Stimulated activated CD8-positive, alpha-beta memory T cell treated with anti-CD3 and anti-CD28 coated beads, Interleukin-2, amount 100 ng/mL, for 48 hours (primary cell): ENCODE measurements at places on chromosomes 2 and 18.

GRCh38 chr2:77201755-77202154, 320.4 kb downstream of the LRRTM4 start:
- no peak for DNase-seq

DNA sequence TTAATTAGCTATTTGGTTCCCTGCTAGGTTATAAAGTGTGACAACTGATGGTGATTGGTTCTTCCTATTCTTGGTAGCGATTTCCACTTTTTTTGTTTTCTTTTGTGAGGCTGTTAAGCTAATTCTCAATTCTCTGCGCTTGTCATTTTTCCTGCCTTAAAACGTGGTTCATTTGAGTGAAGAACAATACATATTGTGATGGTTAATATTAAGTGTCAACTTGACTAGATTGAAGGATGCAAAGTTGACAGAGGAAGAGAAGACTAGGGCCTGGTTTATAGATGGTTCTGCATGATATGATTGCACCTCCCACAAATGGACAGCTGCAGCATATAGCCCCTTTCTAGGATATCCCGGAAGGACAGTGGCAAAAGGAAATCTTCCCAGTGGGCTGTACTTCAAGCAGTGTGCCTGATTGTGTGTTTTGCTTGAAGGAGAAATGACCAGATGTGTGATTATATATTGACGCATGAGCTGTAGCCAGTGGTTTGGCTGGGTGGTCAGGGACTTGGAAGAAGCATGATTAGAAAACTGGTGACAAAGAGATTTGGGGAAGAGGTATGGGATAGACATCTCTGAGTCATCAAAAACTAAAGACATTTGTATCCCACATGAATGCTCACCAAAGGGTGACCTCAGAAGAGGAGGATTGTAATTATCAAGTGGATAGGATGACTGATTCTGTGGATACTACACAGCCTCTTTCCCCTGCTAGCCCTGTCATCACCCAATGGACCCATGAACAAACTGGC, 39.4 kb upstream of the ZNF804A start:
- DNase-seq = no peak

DNA sequence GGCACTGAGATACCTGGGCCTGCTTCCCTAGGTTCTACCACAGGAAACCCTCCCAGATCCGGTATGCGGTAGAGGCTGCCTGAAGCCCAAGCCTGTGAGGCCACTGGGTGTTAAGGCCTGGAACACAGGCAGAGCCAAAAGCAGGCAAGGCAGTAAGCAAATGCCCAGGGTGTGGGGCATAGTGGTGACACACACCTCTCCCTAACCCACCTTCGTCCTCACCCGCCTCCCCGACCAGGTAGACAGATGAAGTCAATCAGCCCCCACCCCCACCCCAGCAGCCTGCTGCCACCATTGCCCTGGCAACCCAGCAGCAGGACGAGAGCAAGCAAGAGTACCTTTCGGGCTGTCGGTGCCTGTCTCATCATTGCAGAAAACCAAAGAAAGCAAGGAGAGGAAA, 6.1 kb downstream of the DCTN1 start:
- DNase-seq = no peak

DNA sequence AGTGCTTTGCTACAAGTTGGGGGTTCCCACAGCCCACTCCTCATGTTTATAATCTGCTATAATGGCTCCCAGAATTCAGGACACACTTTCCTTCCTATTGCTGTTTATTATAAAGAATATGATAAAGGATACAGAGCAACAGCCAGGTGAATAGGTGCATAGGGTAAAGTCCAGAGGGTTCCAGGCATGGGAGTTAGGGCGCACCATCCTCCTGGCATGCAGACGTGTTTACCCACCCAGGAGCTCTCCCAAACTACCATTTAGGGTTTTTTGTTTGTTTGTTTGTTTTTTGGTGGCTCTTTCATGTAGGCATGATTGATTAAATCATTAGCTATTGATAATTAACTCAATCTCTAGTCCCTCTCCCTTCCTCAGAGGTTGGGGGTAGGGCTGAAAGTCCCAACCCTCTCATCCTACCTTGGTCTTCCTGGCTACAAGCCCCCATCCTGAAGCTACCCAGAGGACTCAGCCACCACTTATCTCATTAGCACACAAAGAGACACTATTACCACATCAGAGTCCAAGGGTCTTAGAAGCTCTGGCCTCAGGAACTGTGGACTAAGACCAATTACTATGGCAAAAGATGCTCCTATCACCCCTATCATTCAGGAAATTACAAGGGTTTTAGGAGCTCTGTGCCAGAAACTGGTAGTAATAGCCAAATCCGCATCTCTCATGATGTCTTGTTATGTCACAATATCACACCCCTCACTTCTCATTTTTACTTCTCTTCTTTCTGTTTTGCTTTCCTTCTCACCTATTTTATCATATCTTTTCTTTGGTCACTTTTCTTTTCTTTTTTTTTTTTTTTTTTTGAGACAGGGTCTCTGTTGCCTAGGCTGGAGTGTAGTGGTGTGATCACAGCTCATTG, 154.9 kb upstream of the TTC39C start:
- DNase-seq = no peak

DNA sequence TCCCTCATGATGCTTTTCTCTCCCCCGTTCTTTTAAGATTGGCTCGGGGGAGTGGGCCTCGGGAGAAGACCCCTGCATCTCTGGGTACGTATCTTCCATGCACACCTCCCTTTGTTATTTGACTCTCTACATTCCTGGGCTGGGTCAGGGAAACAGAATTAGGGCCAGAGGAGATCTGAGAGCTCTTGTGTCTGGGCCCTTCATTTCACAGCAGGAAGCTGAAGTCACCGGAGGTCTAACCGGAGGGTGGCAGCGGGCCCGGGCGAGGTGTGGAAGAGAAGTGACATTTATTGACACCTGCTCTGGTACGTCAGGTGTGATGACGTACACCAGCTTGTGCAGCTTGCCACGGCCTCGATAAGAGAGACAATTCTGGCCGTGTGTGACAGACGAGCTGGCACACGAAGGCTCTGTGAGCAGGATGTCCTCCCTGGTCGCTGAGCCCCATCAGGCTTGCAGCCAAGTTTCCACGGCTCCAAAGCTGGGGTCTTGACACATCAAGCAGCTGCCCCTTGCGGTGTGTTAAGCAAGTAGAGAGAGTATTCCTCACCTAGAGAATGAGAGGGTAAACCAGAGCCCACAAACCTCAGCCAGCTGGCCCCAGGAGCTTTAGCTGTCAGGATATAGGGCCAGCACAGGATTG, 30.4 kb downstream of the TOGARAM2 start:
- no peak for DNase-seq

DNA sequence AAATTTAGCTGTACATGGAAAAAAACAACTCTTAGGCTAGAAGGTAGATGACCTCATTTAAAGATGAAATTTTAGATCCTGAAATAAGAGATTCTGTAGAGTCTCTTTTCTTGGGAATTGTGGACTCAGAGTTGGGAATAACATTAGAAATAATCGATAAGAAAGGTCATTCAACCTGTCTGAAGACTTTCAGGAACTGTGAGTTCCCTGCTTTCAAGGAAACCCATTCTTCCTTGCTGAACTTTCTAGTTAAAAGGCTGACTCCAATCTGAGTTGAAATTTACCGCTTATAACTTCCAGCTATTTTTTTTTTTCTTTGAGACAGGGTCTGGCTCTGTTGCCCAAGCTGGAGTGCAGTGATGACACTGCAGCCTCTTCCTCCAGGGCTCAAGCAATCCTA, 16.8 kb upstream of the SMAD7 start:
- DNase-seq = no peak
